ENCODE measurements at places on chromosomes 6 and 20.

DNA sequence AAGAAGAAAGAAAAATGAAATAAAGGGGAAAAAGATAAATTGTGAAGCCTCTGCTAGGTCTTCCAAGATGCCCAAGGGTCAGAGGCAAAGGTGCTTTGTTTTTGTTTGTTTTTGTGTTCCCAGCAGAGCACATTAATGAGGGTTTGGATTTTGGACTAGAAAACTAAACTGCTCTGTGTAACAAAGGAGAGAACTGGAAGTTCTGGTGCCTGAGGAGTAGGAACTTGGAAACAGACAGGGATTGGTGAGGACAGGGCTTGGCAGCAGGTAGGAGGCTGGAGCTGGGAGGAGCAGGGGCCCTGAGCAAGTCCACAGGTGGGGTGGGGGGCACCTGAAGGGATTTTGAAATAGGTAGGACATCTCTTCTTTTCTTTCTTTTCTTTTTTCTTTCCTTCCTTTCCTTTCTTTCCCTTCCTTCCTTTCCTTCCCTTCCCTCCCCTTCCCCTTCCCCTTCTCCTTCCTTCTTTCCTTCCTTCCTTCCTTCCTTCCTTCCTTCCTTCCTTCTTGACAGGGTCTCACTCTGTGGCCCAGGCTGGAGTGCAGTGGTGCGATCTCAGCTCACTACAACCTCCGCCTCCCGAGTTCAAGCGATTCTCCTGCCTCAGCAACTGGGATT, 15.3 kb upstream of the ABRACL start:
- DNase-seq: no peak

DNA sequence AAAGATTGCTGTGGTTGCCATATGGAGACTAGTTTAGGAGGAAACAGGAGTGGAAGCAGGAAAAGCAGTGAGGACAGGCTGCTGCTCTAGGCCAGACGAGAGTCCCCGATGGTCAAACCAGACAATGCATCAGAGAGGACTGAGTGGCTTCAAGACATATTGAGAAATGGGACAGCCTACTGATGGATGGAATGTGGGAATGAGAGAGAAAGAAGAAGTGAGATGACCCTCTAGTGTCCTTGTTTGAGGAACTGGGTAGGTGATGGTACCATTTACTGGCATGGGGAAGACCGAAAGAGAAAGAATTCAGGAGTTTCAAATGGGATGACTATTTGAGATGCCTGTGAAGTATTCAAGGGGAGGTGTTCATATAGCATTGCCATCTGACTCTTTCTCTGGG, 111.8 kb upstream of the LAMP5 start:
- DNase-seq: no peak

DNA sequence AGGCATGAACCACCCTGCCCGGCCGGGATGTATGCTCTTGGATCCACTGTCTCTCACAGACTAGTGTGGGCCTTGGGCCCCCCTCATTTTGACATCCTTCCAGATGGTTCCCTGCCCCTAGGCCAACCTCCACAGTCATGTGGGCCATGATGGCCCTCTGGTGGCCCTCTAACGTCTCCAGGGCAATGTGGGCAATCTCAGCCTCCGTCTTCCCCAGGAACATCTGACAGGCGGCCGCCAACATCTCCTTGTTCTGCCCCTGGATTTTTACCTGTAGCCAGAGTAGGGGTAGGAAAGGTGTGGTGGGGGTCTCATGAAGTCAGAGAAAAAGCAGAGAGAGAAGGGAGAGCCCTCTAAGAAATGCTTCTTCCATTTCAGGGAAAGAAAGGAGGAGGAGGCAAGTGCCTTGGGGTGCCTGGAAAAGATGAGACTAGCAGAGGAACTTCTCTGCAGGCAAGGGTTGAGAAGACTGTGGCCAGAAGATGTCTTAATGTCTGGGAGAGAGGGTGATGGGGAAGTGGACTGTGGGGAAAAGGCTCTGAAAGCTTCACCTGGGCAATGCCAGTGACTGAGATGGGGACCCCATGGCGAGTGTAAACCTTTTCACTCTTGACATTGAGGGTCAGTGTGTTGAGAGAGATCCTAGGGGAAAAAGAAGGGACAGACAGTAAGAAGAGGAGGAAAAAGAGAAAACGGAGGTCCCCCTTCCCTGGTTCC, 1.3 kb downstream of the FLOT1 start:
- DNase-seq: no peak

- DNase-seq: no peak
Measured at GRCh38 chr6:5905431-5906339, 101.0 kb downstream of the NRN1 start.

DNA sequence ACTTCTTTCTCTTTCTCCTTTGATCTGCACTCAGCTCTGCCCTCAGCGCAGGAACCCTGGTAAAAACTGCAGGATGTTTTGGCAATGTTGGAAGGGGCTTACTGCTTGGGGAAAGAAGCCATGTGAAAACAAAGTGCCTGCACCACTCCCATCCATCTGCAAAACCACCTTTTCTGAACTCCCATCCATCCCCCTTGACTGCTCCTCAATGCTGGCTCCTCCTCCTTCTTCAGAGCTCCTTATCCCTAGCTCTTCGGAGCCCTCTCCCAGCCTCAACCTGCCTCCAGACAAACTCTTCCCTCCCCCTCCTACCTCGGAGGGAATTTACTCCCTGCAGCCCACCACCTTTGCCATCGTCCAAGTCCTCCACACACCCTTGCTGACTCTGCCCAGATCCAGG, 4.2 kb upstream of the ZBTB12 start:
- no peak for DNase-seq

DNA sequence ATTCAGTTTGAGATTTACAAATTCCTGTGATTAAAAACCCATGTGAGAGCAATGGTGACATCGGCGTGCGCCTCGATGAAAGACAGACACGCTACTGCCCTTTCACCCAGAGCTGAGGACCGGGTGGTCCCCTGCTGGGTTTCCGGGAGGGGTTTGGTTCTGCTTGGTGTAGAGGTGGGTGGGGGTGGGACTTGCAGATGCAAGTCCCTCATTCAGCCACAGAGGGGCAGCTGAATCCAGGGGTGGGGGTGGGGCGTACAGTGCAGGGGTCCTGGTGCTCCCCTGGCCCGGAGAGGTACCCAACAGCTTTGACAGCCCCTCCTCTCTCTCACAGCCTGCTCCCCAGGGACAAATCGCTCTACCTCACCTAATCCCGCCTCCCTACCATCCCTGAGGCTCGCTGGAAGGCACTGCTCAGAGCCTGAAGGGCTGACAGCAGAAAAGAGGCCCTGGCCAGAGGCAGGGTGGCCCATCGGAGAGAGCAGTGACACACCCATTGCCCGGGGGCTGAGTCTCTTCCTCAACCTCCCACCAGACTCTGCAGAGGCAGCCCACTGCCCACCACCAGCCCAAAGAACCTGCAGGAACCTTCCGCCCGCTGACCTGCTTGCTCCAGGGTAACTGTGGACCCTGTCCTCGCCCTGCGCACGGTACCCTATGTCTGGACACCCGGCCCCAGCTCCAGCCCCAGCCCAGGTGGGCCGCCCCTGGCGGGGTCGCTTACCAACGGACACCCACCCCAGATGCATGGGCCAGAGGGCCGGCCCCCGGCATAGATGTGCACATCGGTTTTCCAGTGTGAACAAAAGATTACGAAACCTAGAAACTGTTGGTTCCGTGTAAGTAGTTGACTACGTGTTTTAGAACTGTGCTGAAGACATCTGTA, 118.4 kb downstream of the JPH2 start:
- no peak for DNase-seq

DNA sequence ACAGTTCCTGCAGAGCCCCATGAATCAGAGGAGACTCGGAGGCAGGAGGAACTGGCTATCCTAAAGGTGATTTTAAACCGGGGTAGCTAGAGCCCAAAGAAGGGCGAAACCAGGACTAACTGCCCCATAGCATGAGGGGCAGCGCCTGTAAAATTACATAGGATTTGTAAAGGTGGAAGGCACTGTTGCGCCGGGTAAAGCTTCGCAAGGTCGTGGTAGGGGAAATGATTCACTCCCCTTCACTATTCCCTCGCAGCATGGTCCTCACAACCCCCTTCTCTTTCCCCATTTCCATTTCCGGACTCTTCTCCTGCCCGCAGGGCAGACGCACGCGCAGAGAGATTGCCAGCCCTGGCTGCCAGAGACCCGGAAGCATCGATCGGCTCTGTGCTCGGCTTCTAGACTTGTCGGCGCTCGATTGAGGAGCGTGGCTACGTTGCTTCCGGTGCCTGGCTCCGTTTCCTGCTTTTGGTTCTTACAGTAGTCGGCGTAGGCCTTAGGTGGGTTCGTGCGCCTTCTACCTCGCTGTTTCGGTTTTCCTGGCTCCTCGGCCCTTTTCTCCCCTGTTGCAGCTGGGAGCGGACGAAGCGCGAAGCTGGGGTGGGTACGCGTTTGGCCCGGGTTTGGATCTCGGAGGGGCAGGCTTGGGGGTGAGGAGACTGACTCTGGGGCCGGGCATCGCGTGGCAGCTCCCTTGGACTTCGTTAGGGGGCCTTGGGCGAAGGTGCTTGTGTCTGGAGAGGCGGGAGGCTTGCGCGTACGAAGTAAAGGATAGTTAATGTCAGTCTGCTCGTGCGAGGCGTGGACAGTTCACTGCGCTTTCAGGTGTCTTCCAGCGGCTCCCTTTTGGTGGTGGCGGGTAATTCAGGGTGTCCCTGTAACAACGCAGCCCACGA, at the start of gene SNRPB2:
TSS of gene SNRPB2 (plus strand) at position 462 of the 896 bp plus-strand sequence. CDS start 1,677 bp downstream, outside the sequence.
- DNase-seq: peak; percentile 99

DNA sequence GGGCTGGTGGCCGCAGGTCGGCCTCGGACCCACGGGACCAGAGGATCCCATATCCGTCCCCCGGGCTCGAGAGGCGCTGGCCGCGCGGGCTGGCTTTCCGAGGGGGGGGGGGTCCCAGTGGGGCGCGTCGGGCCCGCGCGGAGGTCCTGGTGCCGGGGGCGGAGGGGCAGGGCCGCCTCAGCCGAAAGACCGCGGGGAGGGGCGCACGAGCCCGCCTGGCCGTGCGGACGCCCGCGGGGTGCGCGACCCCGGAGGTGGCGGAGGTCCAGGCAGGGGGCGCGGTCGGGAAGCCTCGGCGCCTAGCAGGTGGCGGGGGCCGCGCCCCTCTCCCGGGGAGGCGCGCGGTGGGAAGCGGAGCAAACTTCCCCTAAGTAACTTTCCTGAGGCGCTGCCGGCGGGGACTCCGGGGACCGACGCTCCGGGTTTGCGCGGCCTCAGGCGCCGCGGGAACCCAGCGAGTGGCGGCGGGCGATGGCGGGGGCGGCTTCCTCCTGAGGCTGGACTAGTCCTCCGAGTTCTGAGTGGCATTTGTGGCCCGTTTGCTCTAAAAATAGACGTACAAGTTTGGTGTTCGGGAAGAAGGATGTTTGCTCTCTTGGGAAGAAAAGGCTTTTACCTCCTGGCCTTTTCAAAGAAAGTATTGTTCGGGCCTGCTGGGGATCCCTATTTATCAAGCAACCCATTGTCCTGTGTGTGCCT, 26.5 kb upstream of the BTBD3 start:
- DNase-seq: peak; percentile 69

GRCh38 chr6:68229566-68229965, 405.5 kb upstream of the ADGRB3 start:
- DNase-seq: no peak

DNA sequence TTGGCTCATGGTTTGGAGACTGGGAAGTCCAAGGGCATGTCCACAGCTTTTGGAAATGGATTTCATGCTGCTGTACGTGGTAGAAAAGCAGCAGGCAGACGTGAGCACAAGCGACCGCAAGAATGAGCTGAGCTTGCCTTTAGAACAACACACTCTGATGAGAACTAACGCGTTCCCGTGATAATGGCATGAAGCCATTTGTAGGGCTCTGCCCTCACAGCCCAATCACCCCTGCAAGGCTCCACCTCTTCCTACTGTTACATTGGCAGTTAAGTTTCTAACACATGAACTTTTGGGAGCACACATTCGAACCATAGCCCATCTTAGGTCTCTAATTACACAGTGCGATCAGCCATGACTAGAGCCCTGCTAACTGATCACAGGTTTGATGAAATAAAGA, 107.5 kb upstream of the TMEM170B start:
- DNase-seq: no peak

- peak; percentile 28 for DNase-seq
Measured at GRCh38 chr6:159978291-159979135, 9.6 kb downstream of the IGF2R start.

- no peak for DNase-seq
Measured at GRCh38 chr6:43294536-43294935, 3.5 kb upstream of the SLC22A7 start.

GRCh38 chr20:18050628-18051027, 7.1 kb downstream of the OVOL2 start:
- no peak for DNase-seq

DNA sequence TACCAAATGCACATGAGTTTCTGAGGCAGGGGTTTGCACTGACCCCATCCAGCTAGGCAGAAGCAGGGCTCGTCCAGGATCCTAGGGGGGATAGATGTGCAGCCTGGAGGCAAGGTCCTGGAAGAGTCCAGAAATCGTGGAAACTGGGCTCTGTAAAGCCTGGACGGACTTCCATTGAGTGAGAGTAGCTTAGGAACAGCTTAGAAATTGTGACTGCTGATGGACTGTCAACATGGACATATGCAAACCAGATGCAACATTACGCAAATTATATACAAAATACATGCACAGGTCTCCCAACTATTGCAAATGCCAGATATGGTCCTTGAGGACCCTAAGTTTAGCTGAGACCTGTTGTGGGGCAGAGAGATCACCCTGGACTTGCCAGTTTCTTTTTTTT, 4.8 kb upstream of the EMILIN3 start:
- no peak for DNase-seq

DNA sequence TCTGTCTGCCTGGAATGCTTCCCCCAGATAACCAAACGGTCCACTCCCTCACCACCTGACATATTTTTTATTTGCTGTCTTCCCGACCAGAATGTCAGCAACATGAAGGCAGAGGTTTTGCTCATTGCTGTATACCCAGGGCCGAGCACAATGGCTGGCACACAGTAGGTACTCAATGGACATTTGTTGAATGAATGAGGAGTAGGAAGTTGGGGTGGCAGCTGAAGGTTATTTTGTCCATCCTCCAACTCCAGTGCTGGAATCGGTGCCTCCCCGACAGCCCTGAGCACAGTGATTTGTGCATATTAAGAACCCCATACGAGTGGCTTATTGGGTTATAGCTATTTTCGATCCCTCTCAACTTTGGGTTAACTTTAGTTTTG, 10.3 kb downstream of the DUSP15 start:
- DNase-seq: no peak

- DNase-seq: no peak
Measured at GRCh38 chr6:13413466-13413862, 73.9 kb downstream of the GFOD1 start.

DNA sequence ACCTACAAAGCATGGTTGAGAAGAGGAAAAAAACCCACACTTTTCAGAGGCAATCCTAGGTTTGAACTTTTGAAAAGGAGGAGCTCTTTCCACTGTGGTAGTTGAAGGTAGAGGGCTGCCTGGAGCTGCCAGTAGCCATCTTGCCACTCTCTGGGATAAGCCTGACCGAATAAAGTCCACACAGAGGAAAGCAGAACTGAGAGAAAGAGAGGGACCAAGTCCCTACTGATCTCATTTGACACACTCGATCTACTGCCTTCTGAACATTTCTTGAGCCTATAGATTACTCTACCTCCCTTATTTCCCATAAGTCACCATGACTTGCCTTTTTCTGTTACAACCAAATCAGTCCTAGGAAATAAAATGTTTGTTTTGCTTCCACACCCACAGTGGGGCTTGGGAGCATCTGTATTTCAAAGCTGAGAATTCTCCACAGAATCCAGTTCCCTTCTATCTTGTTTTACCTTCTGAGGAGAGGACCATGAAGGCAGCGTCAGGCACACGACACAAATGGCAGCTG, 147.0 kb upstream of the PTPRK start:
- DNase-seq: no peak

- DNase-seq: no peak
Measured at GRCh38 chr6:126718600-126719327, 378.8 kb downstream of the CENPW start.

All from NCI-H2171 treated with DMSO at 0.1 percent for 48 hours (cell line).